ENCODE measurements at places on chromosomes 16 and 17.

DNA sequence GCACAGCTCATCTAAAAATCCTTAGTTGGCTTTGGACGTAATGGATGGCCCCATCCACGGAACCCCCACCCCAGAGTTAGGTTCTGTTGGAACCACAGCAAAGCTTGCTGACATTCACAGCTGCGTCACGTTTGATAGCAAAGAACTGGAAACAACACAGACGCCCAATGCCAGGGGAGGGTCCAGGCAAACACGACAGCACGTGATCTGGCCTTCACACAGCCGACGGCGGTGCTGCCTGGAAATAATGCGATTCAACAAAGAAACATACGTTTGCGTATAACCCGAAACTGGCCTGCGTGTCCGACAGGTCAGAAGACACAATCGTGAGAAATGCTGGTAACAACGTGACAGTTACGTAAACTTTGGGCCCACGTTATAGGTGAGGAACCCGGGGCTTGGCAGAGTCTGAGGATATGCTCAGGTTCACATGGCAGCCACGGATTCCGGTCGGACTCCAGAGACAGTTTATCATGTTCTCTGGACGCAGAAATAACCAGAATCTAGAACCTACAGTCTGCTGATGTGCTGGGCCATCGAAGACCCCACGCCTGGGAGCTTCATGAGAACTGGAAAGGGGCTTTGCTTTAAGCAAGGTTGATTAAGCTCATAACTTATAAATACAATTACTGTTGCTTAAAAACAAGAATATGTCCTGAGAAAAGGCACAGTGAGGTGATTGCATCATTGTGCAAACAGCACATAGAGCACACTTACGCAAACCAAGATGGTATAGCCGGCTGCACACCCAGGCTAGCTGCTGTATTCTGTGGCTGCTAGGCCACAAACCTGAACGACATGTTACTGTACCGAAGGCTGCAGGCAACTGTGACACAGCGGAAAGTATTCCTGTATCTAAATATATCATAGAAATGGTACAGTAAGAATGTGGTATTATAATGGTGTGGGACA lies 70.4 kb downstream of the RPH3AL start:
- no peak for DNase-seq

GRCh38 chr17:15947271-15947670 lies 2.3 kb downstream of the ADORA2B start:
- no peak for DNase-seq

DNA sequence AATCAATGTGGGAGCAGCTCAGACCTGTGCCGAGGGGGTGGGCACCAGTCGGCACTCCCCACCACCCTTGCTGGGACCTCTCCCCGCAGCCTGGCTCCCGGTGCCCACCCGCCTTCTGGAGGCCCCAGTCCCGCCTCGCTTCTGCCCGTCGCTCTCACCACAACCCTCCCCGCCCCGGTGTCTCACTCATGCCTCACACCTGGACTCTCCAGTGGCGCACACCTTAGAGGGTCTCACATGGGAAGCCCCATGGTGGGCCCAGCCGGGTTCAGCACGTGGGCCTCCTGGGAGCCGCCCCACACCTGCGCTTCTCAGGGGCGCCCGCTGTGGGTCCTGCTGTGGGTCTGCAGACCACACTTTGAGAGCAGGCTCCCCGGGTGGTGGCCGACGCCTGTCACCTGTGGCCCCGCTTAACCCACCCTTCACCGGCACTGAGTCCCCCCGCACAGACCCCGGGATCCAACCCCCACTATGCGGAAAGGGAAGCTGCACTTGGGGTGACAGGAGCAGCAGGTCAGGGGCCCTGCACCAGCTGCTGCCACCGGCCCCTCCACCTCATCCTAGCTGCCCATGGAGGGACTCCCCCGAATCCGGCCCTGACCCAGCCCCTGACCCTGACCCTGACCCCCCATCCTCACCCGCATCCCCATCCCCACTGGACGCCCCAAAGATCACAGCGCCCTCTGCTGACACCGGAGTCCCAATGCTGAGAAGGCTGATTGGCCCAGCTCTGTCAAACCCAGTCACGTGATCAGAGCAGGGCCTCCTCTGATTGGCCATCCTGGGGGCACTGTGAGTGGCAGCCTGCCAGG lies 27.4 kb upstream of the SLC38A10 start:
- peak; percentile 72 for DNase-seq

DNA sequence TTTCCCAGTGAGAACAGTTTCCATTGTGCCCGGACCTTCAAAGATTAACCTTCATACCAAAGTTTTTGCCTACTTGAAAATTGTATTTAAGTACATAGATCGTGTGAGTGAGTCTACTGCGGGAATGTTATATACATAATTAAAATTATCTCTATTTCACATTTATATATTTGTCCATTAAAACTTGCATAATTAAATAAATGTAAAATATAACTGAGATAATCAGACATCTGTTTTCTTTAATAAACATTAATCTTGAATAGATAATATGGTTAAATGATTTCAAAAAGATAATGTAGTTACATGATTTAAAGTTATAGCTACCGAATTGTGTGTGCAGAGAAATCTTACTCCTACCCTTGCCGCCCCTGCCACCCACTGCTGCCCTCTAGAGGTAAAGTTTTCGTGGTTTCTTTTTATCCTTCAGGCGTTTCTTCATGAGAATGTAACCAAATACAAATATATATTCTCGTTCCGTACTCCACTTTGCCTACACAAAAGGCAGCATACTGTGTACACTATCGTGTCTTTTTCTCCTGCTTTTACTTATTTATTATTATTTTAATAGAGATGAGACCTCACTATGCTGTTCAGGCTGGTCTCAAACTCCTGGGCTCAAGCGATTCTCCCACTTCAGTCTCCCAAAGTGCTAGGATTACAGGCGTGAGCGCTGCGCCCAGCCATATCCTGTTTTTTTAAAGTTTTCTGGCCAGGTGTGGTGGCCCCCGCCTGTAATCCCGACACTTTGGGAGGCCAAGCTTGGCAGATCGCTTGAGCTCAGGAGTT lies 35.6 kb downstream of the RPA1 start:
- DNase-seq = no peak
